Bladder microvascular endothelial cell (primary cell): ENCODE measurements at places on chromosomes 7 and 10. TPM values are rescaled to one million over a fixed set of nuclear protein-coding genes. Genes with fewer than 3 reads are reported as not detected.

The CELF2 gene
- total RNA-seq = 3.4 and 23.2 TPM in 2 replicates

The DOCK4 gene
- total RNA-seq = 87.1 and 183 TPM in 2 replicates

The COPG2 gene
- 15.4 and 18.8 TPM in 2 replicates for total RNA-seq

The CDHR3 gene
- total RNA-seq = 0.81 and 1.2 TPM in 2 replicates

The LLCFC1 gene
- not detected in 2 replicates for total RNA-seq

The STEAP1B gene
- 11.4 and 25.3 TPM in 2 replicates for total RNA-seq

The INA gene
- under 0.01 and 0.06 TPM in 2 replicates for total RNA-seq

The PANK1 gene
- 2.1 and 5.1 TPM in 2 replicates for total RNA-seq

The EN2 gene
- not detected in 2 replicates for total RNA-seq

The COL13A1 gene
- 3.1 and 9.0 TPM in 2 replicates for total RNA-seq

The LOXL4 gene
- 0.49 and 1.5 TPM in 2 replicates for total RNA-seq
